ENCODE measurements at places on chromosomes 12 and 14.

DNA sequence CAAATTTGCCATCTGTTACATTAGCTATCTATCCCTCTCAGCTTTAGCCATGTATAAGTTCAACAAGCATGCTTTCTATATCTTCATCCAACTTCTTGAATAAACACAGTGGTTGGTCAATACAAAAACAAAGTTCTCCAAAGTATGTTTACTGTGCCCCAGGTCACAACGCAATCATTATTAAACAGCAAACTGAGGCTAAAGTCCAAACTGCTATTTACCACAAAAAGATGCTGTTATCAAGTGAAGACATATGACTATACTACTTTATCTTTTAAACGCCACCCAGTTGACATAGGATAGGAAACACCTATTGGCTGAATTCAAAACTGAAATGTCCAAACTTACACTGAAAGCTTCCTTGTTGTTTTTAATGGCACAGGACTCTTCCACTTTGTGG, 11.7 kb downstream of the ZCCHC8 start:
- DNase-seq: no peak

- DNase-seq: no peak
These were observed 18.0 kb downstream of the CBX5 start for GRCh38 chr12:54261815-54262402.

DNA sequence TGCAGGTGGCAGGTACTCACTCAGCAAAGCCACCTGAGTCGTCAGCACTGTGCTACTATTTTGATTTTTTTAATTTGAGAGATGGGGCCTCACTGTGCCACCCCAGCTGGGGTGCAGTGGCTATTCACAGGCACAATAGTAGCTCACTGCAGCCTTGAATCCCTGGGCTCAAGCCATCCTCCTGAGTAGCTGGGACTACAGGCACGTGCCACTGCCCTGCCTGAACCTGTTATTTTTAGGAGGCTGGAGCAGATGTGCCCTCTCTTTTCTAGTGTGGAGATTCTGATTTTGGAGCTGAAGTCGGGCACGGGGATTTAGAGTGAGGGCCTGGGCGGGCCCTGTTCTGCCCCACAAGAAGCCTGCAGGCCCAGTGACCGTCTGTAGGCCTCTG, 17.3 kb downstream of the SLC25A47 start:
- DNase-seq: no peak

DNA sequence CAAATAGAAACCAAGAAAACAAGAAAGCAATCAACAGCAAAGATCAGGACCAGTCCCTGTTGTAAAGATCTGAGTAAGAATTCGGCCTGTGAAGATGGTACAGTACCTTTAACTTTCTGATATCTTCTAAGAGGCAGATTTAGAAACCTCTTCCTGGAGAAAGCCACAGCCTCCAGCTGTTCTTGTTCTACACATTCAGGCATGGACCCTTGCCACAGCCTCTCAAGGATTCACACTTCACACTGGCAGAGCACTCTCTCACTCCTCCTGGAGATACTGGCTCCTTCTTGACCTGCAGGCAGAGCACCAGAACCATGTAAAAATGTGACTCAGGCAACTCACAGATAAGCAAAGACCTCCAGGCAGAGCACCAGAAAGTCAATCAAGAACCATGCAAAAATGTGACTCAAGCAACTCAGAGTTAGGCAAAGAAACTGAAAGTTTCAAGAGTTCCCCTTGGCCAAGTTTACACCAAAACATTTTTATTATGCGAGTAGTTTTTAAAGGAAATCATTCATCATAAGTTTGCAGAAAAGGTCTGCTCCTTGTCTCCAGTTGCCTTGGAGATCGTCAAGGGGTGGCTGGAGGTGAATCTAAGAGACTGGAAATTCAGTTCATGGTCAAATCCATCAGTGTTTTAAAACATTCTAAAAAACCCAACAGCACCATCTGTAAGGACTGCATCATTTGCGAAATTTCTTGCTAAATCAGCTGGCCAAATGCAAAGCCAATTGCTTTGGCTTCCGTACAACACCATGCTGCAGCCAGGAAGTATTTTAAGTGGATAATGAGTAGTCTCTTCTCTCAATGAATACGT, 119.3 kb upstream of the MDM1 start:
- no peak for DNase-seq

- no peak for DNase-seq
These were observed 657 bp downstream of the PEBP1 start for GRCh38 chr12:118136559-118137003.

GRCh38 chr12:53049571-53050318, at the start of gene TNS2:
TSS of gene TNS2 (plus strand) at chr12:53050065. CDS start at chr12:53050186, 121 bp downstream.
- DNase-seq: no peak

DNA sequence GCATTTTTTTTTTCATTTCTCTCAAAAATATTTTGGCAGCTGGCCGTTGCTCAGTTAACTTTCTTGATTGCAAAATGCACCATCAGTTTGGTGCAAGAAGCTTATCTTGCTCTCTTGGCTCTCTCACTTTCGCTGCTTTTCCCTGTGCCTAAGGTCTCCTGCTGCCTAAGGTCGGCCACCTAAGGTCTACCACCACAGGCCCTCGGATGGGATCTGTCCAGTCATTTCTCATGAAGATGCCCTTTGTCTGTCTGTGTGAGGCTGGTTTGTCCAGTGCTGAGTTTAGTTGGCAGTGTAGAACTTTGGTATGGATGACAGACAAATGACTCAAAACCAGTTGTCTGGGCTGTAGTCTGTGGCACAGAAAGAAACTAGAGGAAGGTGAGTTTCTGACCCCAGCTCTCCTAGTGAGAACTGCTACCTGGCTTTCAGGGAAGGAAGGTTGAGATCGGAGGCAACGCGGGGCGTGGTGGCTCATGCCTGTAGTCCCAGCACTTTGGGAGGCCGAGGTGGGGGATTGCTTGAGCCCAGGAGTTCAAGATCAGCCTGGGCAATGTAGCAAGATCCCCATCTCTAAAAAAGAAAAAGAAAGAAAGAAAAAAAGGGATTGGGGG, 2.6 kb downstream of the MLXIP start:
- no peak for DNase-seq

Measured in NCI-H187 (cell line).